ENCODE measurements at places on chromosomes 7 and 10.
A peak's percentile ranks its signal among the peaks of the same experiment; 100 is the strongest.

- DNase-seq: no peak
Measured at GRCh38 chr7:292226-292625, 2.3 kb downstream of the FOXL3 start.

DNA sequence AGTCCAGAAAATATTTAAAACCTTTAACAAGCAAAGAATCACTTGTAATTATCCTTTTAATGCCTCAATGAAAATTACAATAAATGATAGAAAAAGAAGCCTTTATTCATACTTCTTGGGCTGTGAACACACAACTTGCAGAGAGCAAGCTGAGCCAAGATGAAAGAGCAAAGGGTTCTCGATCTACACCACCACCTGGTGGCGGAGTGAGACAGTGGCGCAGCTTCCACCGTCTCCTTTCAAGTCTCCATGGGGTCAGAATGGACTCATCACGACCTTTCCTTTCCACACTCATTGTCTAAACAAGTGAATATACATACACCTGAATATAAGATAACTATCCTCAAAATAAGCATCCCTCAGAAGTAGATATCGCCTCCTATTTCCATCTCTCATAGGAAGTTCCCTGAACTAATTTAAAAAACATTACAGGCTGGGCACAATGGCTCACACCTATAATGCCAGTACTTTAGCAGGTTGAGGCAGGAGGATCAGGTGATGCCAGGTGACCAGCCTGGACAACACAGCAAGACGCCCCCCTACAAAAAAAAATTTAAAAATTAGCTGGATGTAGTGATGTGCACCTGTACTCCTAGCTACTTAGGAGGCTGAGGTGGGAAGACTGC lies 40.7 kb downstream of the ATE1 start:
- DNase-seq: peak; percentile 14

GRCh38 chr7:37277513-37277912 lies 171.2 kb downstream of the ELMO1 start:
- no peak for DNase-seq

- peak; percentile 88 for DNase-seq
Measured at GRCh38 chr7:2353936-2354185, 766 bp upstream of the EIF3B start.

GRCh38 chr10:124225467-124226270 lies 132.3 kb upstream of the CHST15 start:
- DNase-seq: no peak

- DNase-seq: no peak
Measured at GRCh38 chr10:64312876-64313275, 791.7 kb downstream of the REEP3 start.

DNA sequence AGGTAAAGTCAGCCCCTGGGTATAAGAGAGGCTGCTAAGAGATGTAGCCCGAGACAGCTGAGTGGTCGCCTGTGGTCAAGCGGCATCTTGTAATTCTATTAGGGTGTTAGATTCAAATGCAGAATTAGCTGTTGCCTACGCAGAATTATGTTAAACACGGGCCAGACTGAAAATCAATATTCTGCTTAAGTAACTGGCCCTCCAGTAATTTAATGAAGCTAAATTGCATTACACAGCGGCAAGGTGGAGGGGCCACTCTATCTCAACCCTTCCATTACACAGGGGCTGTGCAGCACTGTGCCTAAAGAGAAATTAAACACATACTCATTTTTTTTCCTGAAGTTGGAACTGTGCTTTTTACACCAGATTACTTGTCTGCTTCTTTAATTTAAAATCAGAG lies 448.5 kb upstream of the MGMT start:
- DNase-seq: no peak

DNA sequence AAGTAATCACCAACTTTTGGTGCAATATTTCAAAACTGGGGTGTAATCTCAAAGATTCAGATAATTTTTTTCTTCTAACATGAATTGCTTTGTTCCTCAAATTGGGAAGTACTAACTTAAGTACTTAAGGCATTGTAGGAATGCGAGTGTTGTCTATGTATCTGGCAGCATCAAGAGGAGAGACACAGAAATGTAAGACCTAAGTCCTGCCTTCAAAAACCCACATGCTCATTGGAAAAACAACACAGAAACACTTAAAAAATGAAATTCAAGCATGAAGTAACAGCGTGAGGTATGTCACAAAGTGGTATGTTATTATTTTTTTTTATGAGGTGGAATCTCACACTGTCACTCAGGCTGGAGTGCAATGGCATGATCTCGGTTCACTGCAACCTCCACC lies 288.5 kb downstream of the ZEB1 start:
- no peak for DNase-seq

DNA sequence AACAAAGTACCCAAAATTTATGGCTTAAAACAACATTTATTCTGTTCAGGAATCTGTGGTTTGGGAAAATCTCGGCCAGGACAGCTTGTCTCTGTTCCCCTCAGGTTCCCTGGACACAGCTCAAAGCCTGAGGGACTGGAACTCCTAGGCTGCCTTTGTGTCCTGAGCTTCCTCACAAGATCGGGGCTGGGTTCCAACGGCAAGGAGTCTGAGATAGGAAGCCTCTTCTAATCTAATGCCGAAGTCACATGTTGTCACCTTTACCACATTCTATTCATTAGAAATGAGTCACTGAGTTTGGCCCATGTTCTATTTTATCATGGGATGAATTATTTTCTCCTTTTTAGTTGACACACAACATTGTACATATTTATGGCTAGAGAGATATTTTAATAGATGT lies 80.5 kb downstream of the ANKRD26 start:
- no peak for DNase-seq

- no peak for DNase-seq
Measured at GRCh38 chr10:36003031-36003600, 361.0 kb upstream of the FZD8 start.

DNA sequence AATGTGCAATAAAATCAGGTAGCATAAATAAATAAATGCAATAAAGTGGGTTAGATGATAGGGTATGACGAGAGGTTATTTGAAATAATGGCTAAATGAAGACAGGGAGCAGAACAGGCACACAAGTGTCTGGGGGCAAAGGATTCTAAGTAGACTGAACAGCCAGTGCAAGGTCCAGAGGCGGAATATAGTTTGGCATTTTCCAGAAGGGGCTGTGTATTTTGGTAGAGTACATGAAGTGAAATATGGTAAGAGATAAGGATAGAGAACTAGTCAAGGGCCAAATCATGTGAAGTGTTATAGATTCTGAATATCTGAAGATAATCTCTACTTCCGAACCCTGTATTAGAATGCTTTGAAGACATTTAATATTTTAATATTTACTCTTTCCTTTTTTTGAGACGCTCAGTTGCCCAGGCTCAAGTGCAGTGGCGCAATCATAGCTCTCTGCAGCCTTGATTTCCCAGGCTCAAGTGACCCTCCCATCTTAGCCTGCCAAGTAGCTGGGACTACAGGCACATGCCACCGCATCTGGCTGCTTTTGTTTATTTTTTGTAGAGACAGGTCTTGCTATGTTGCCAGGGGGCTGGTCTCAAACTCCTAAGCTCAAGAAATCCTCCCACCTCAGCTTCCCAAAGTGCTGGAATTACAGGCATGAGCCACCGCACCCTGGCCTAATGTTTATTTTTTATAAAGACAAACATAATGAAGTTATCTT lies 44.4 kb upstream of the CD36 start:
- no peak for DNase-seq

- DNase-seq: no peak
Measured at GRCh38 chr10:6926971-6927370, 346.9 kb upstream of the PRKCQ start.

DNA sequence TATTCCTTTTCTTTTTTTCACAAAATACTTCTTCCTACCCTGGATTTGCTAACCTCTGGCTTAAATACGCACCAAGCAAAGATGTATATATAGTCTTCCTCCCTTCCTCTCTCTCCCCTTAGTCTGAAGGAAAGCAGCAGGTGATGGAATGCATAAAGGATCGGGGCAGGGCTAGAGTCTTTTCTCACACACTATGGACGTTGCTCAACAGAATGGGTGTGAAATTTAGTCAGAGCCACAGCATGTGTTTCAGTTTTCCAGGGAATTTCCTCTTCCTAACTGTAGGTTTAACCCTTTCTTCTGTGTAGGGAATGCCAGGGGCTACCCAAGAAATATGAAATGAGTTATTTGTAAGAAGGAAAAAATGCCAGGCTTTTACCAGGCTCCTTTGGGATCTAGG lies 71.4 kb upstream of the NFKB2 start:
- no peak for DNase-seq

DNA sequence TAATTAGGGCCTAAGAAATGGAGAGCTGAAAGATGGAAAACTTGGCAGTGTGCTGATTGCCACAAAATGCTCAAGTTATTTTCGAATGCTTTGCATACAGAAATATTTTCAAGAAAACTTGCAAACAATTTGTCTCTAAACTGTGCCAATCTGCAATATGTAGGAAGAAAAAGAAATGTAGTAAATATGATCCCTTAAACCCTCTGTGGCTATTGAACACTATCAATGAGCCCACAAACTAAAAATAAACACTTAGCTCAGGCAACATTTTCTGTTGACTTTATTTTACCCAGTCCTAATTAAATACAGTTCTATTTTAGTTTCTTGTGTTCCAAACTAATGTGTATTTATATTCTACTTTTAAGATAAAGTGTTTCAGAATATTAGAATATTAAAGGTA lies 342.1 kb downstream of the SEMA3D start:
- DNase-seq: no peak

DNA sequence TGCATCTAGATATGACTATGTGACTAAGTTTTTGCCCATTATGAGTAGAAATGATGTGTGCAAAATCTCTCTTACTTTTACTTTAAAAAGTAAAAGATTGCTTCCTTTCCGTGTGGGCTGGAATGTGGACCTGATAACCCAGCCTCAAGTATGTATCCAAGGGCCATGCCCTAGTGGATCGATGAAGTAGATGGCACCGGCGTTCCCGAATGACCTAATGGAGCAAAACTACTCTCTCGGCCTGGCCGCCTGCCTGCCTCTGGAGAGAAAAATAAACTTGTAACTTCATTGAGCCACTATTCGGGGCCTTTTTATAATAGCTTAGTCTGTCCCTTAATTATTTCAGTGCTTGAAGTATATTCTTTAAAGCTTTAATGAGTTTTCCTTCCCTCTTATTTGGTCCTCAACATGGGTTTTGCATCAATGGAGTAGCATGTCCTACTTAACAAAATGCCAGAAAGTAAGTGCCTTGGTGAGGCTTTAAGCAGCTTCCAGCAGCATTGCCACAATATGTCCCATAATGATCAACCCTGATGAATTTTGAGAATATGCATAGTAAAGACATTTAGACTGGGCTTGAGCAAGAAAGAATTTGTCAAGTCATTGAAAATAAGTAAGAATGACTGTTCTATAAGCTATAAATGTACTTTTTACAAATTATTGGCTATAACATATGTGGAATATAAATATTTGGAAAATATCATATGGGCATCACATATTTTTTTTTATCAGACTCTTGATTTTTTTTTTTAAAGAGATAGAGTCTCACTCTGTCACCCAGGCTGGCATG lies 61.4 kb downstream of the PLXDC2 start:
- no peak for DNase-seq

- DNase-seq: no peak
Measured at GRCh38 chr10:48556713-48557112, 48.2 kb downstream of the ARHGAP22 start.

GRCh38 chr7:5382281-5382892 lies 41.2 kb downstream of the TNRC18 start:
- DNase-seq: no peak

- peak; percentile 42 for DNase-seq
Measured at GRCh38 chr10:72637398-72637857, 11.5 kb upstream of the MICU1 start.
